ENCODE measurements at places on chromosomes 1 and 21.

GRCh38 chr1:201461645-201462441, 7.1 kb downstream of the PHLDA3 start:
- no peak for DNase-seq

- no peak for DNase-seq
Measured at GRCh38 chr21:19832551-19832950, 1165.7 kb upstream of the NCAM2 start.

GRCh38 chr1:67300561-67300960, 7.1 kb upstream of the IL12RB2 start:
- no peak for DNase-seq

GRCh38 chr1:201882665-201883132, 6.0 kb upstream of the SHISA4 start:
- no peak for DNase-seq

DNA sequence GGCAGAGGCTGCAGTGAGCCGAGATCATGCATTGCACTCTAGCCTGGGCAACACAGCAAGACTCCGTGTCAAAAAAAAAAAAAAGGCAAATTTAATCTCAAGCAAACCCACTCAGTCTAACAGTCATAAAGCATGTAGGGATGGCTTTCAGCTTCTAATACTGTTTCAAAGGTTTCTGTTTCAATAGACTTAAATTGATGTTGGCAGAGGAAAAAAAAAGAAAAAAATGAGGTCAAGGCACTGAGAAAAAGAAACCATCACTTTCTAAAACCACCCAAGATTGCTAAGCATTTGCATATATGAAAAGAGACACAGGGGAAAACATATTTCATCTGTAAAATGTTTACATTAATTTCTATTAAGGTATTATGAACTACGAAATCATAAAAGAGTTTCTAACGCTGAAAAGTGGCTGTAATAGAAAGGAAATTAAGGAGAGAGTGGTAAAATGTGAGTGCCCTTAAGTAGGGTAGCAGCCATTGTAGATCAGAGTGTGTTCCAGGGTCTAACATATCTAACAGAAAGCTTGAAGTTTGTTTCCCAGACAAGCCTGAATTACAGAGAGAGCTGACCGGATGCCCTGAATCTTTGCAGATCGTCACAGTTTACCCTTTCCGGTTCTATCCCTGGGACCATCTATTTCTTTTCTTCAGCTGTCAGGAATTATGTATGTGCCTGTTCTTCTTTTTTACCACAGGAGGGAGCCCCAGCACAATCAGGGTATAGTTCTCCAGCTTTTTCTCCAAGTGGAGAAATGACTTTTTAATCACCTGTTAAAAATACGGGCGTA, 70.0 kb downstream of the PLD5 start:
- no peak for DNase-seq

DNA sequence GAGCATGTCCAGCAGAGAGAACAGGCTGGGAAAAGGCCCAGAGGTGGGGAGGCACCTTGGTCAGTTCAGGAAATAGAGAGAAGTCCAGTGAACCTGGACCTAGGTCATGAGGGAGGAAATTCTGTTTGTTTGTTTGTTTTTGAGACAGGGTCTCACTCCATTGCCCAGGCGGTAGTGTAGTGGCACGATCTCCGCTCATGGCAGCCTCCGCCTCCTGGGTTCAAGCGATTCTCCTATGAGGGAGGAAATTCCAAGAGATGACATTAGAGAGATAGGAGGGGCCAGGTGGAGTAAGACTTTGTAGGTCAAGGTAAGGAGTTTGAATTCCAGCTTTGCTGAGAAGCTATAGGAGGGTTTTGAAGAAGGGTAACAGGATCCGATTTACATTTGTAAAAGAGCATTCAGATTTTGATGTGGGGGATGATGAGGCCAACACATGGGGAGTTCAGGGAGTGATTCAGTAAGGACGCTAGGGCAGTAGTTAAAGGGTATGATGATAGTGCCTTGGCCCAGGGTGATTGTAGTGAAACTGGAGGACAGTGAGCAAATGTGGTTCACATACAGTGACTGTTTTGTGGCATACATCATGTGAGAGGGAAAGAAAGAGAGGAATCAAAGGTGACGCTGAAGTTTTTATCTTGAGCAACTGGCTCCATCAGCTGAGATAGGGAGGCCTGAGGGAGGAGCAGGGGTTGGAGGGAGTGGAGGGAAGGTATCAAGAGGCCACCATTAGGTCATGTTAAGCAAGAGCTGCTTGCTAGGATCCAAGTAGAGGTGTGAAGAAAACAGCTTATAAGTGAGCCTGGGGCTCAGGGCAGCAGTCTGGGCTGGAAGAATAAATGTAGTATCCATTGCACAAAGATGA, 8.3 kb upstream of the TRABD2B start:
- DNase-seq, result no peak

- DNase-seq, result no peak
Measured at GRCh38 chr1:153773096-153773921, 1.9 kb upstream of the SLC27A3 start.

DNA sequence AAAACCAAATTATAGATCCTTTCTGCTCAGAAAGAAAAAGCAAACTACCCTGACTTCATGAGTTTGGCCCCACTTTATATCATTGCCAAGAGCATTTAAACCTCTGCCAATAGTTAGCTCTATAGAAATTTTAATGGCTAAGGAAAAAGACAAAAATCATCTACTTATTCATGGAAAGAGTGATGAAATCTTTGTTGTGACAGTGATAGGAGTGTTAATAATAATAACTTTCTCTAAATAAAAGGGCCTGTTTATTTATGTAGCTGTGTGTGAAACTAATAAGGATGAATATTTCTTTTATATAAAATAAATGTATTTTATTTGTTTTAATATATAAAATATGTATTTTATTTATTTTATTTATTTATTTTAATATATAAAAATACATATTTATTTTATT, 6.4 kb downstream of the CHODL start:
- DNase-seq, result no peak

- DNase-seq, result no peak
Measured at GRCh38 chr21:27021046-27021445, 54.2 kb upstream of the ADAMTS5 start.

DNA sequence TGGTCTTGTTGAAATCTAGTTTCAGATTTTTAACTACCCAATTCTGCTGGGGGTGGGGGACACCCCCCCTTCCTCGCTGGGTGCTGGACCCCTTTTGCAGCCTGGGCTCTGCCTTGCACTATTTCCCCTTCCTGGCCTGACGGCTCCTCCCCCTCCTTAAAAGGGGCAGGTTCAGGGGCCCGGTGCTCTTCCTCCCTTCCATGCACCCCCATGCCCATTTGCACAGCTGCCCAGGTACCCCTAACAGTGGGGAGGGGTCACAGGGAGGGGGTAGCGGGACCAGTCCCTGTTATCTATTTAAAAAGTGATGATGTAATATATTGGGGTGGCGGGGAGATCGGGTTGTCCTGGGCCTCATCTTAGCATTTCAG, 15.3 kb downstream of the ZBTB7B start:
- no peak for DNase-seq

DNA sequence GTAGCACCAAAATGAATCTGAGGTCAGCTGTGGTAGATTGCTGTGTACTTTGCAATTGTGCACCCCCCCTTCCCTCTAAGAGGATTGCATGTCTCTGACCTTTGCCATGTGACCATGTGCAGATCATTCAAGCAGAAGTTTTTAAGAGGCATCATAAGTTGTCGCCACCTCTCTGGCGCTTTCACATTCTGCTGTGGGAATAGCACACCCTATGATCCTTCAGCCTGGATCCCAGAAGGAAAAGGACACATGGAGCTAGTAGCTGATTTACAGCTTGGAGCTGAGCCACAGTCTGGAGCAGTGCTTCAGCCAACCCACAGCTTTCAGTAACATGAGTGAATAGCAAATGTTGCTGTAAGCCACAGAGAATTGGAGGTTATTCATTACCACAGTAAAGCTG, 158.5 kb downstream of the TSEN15 start:
- no peak for DNase-seq

DNA sequence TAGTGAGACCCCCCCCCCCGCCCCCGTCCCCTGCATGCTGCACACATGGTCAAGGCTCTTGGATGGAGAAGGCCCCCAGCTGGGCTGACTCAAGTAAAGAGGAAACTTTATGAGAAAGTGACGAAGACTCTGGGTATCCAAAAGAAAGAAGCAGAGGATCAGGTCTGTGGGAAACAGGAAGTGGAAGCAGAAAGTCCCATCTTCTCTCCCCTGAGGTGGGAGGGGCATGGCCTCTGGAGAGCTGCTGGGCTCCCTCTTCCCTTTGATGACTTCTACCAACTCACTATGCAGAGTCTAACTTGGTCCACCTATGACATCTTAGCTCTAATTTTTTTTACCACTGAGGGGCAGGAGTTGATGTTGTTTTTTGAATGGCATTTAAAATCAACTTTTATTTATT, 42.7 kb upstream of the LIN9 start:
- DNase-seq, result no peak

- DNase-seq, result no peak
Measured at GRCh38 chr1:30953685-30954084, 45.1 kb upstream of the SDC3 start.

- DNase-seq, result no peak
Measured at GRCh38 chr1:196344453-196344852, 263.8 kb downstream of the KCNT2 start.

- DNase-seq, result no peak
Measured at GRCh38 chr1:174090471-174090870, 68.3 kb upstream of the RC3H1 start.

Data from activated CD4-positive, alpha-beta T cell treated with anti-CD3 and anti-CD28 coated beads for 1 hour (primary cell).